Mesendoderm (in vitro differentiated cells): ENCODE measurements at places on chromosomes 12 and 14.

GRCh38 chr12:48286665-48287064 lies 64.1 kb downstream of the ZNF641 start:
- DNase-seq: peak; percentile 58

- DNase-seq: peak; percentile 55
These were observed 615 bp downstream of the CDKN1B start for GRCh38 chr12:12717586-12718380.

DNA sequence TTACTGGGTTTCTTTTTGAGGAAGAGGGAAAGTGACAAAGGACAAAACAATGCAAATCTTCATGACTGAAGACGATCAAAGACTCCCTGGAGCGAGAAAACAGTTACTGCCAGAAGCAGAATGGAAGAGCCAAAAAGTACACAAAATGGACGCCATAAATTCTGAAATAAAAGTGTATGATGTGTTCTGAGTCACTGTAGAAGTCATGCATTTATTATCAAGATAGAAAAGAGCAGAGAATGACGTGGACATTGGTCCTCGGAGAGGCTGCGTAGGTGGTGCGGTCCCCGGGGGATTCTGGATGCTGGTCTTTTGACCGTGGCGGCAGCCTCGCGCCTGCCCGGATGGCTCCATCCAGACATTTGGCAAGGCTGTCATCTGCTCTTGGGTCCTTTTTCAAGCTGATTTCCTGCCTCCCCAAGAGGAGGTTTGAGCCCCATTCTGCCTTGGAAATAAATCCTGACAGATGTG lies 52.8 kb downstream of the C14orf132 start:
- DNase-seq: no peak

GRCh38 chr14:73661872-73662271 lies 17.1 kb downstream of the DNAL1 start:
- DNase-seq: no peak

DNA sequence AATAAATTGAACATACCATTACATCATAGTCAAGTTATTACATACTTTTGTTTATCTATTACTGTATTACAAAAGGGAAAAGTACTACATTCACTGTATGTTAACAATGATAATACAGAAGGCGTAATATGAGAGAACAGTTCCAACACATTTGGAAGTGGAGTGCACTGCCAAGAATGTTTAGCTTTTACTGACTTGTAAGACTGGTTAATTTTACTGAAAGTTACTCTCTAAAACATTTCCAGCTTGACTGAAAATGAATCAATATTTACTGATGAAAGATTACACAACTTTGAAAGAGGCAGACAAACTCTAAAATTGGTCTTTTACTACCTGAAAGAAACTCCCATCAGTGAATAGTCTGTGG lies 728.5 kb downstream of the FSCB start:
- no peak for DNase-seq

GRCh38 chr12:89424389-89424788 lies 72.1 kb upstream of the DUSP6 start:
- DNase-seq: no peak

- DNase-seq: no peak
These were observed 17.4 kb downstream of the FAM181A start for GRCh38 chr14:93944348-93945069.

DNA sequence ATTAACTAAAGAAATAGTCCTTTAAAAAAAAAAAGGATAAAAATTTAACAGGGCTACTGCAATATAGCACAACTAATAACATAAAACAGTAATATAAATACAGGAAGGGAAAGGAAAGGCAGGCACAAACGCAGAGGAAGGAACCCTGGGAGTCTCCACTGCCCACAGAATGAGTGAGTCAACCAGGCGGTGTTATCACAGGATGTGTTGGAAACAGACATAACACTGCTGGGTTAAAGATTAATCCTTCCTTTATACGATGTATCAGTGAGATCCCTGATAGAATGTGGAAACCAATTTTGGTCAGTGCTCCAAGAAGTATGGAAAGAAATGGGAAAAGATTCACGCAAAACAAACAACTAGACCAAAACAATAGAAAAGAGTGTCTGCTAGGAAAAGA lies 47.9 kb downstream of the FGD6 start:
- DNase-seq: peak; percentile 54

DNA sequence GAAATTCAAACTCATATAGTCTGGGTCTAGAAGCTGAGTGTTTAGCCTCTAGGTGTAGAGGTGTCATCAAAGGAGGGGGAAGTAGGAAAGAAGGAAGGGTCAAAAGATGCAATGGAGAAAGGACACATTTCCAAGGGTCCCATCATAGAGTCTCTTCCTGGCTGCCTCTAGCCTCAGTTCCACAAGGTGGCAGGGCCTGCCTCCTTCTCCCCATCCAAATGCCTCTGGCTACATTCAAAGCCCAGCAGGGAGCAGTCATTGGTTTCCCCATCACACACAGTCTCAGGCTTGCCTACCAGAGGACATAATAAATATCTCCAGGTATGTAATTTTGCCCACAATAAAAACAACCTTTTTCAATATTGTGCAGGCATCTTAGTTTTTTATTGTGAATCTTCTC lies 2.1 kb upstream of the CCT2 start:
- peak; percentile 84 for DNase-seq

GRCh38 chr14:55073856-55074255 lies 22.4 kb downstream of the MAPK1IP1L start:
- DNase-seq: no peak

DNA sequence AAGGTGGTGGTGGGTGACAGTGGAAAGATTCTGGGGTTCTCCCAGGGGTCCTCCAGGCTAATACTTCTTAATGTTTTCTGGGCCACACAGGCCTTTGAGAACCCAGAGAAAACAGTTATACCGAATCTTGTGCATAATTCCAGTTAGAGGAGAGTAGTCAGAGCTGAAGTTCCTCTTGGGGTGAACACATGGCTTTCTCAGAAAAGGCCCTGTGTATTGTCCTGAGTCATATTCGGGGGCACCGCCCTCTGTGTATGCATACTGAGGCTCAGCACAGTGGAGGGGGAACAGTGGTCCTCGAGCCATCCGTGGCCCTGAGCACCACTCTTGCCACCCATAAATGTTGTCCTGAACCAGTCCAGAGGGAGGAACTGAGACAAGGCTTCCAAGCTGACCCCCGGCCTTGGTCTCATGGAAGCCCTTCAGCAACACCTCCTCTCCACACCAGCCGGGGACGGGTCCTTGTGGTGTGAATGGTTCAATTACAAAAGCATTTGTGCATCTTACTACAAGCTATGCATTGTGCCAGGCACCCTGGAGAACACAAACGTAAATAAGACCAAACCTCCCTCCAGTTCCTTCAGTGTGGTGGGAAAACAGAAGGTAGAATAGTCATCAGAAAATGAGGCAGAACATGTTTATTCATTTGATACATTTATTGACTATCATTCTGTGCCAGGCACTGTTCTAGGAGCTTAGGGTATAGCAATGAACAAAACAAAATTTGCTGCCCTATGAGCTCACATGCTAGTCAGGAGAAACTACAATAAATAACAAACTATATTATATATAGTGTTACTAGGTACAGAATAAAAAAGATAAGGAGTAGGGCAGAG lies 9.9 kb downstream of the DHRS2 start:
- no peak for DNase-seq

DNA sequence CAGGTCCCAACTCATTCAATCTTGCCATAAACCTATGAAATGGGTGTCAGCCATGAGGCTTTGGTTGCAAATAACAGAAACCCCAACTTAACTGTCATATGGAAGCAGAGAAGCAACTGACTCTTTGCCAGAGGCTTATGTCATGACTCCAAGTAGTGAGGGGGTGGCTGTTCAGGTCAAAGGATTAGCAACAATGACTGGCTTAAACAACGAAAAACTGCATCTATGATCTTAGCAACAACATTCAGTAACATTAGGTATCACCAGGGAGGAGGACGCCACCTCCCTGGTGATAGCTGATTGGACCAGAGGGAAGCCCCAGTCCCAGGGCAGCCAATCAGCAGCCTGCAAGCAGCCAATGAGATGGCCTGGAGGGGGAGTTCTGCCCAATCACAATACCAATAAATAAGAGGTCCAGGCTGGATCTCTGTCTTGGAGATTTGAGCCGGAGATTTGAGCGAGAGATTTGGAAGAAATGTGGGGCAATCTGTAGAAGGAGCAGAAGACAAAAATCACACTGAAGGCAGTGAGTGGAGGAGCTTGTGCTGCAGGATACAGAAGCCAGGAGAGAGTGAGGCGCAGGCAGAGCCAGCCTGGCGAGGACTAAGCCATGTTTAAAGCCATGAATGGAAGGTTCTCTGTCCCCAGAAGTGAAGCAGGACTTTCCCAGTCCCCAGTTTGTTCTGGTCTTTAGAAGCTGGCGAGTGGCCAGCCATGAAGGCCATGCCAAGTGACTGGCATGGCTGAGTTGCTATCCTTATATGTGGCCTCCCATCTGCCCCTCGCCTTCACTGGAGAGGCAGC lies 93.3 kb downstream of the CALM1 start:
- no peak for DNase-seq

GRCh38 chr12:93336291-93336741 lies 41.4 kb upstream of the NUDT4 start:
- DNase-seq: peak; percentile 24

DNA sequence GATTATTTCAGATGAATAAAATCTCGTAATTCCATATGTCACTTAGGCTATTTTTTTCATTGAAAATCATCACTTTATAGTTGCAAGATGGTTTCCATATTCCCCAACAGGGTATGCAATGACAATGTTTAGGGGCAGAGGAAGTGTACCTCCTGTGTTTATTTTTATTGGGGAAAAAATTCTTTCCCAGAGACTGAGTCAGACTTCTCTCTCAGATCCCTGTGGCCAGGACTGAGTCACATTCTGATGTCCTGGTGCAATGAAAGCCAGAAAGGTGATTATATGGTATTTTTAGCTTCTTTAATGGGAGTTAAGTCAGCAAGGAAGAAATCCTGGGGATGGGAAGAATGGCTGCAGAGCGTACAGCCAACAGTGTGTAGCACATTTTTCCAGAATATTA lies 196.9 kb upstream of the ALG10 start:
- DNase-seq: no peak

DNA sequence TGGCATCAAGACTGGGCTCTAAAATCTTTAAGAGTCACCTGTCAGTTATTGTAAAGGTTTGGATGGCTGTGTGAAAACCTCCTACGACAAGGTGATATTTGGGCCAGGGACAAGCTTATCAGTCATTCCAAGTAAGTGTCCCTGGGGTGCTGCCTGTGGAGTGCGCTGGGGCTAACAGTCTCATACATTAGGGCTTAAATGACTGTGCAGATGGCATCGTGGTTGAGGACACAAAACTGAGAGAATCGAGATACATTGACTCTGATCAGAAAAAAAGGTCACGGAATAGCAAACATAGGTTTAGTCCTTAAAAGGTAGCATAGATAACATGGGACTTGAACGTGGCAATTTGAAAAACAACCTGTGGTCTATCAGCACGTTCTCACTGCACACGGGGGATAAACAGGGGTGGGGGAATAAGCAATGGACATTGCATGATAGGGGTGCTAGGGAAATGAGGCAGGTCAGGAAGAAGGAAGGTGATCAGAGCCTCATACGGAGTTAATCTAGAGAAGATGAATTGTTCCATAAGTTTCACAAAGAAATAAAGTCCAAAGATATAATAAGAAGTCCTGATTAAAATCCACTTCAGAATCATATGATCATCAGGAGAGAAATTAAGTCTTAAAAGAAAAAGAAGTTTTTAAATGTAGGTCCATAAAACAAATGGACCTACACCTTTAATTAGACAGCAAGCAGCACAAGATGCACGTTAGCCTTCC lies 100.3 kb downstream of the DAD1 start:
- no peak for DNase-seq

- no peak for DNase-seq
These were observed 3.8 kb downstream of the POMT2 start for GRCh38 chr14:77316872-77317301.

- DNase-seq: no peak
These were observed 19.1 kb upstream of the DNAH10 start for GRCh38 chr12:123743002-123743401.

GRCh38 chr14:77022236-77022852 lies 6.2 kb downstream of the IRF2BPL start:
- DNase-seq: no peak

DNA sequence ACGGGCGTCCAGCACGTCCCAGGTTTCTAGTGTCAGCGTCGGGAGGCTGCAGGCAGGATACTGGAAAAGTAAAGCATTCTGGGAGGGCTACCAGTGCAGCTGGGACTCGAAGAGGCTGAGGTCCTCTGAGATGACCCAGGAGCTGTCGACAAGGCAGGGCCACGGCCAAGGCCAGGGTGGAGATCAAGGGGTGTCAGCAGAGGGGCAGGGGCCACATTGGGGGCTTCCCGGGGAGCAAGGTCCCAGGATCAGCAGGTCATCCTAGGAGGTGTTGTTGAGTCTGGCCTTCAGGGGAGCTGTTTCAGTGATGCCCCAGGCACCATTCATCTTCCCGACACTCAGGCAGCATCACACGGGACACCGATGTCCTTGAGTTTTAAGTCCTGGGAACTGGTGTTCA lies 377.8 kb upstream of the SFSWAP start:
- no peak for DNase-seq

DNA sequence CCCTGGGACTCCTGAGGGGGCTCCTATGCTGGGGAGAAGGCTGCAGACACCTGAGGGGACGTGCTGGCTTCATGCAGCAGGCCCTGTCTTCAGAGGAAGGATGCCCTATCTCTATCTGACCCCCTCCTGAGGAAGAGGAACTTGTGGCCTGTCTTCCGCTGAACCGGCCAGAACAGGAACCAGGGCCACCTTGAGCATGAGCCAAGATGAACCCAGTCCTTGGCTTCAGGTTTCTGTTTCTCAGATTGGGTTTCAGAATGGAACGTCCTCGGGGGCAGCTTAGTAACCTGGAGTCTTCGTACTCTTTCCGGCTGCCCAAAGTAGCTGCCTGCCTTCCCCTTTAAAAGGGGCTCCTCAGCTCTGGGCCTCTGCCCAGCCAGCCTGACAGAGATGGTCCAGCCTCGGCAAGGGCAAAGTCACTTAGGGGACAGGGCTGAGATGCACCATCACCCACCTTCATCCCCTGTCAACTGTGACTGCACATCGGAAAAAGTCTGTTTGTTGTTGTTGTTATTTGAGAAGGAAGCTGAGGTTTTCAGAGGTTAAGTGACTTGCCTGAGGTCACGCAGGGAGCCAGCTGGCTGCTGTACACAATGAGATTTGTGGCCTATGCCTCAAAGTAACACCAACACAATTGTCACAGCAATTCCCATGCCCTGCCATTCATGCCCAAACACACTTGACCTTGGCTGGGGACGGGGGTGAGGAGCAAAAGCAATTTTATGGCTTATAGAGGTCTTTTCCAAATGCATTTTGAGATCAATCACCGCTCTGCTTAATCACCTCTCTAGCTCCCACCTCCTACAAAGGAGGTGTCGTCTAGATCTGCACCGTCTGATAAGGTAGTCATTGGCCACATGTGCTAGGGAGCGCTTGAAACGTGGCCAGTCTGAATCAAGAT lies 13.4 kb downstream of the ASB2 start:
- DNase-seq: no peak
